ENCODE measurements at places on chromosomes 7 and 10. TPM values are rescaled to one million over a fixed set of nuclear protein-coding genes. Genes with fewer than 3 reads are reported as not detected.

- peaks cover 14% of the 10 kb centered on the region for H3K27me3 ChIP-seq
- H3K4me3 ChIP-seq: no peak overlapping the region
- H3K27ac ChIP-seq: no peak overlapping the region
- H3K4me1 ChIP-seq: no peaks in the 10 kb centered on the region
- H3K36me3 ChIP-seq: no peaks in the 10 kb centered on the region
- DNase-seq: no peak
Measured at GRCh38 chr7:22025983-22026382, 80.3 kb upstream of the CDCA7L start.

DNA sequence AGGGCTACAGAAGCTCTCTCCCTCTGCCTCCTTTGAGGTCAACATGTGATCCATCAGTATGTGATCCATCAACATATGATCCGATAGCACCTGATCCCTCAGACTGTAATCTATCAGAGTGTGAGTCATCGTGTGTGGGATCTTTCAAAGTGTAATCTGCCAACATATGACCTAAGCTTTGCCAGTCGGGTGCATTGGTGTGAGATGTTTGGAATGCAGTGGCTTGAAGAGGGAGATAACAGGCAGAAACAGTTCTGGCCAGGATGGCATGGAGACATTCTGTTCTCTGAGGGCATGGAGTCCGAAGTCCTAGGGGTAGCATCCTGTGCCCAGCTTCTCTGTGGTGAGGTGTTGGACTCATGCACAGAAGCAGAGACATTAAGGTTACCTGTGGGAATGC is 217.7 kb upstream of the ETV1 start:
- H3K4me1 ChIP-seq: no peaks in the 10 kb centered on the region
- DNase-seq: no peak
- no peaks in the 10 kb centered on the region for H3K27me3 ChIP-seq
- H3K27ac ChIP-seq: no peak overlapping the region
- H3K4me3 ChIP-seq: no peak overlapping the region

- no peaks in the 10 kb centered on the region for H3K27me3 ChIP-seq
- no peak overlapping the region for H3K4me3 ChIP-seq
- DNase-seq: no peak
- no peaks in the 10 kb centered on the region for H3K4me1 ChIP-seq
- H3K27ac ChIP-seq: no peak overlapping the region
Measured at GRCh38 chr7:69399401-69399800, 198.9 kb upstream of the AUTS2 start.

- no peak overlapping the region for H3K27ac ChIP-seq
- no peak for DNase-seq
- no peak overlapping the region for H3K4me3 ChIP-seq
- H3K4me1 ChIP-seq: peaks cover 3% of the 10 kb centered on the region
- H3K36me3 ChIP-seq: peaks cover 35% of the 10 kb centered on the region
Measured at GRCh38 chr7:129713544-129713943, 102.0 kb downstream of the NRF1 start.

GRCh38 chr10:62430881-62431280 is 56.7 kb downstream of the ZNF365 start:
- peaks cover 16% of the 10 kb centered on the region for H3K27me3 ChIP-seq
- peaks cover 17% of the 10 kb centered on the region for H3K4me1 ChIP-seq
- H3K36me3 ChIP-seq: no peaks in the 10 kb centered on the region
- no peak overlapping the region for H3K27ac ChIP-seq
- no peak overlapping the region for H3K4me3 ChIP-seq

DNA sequence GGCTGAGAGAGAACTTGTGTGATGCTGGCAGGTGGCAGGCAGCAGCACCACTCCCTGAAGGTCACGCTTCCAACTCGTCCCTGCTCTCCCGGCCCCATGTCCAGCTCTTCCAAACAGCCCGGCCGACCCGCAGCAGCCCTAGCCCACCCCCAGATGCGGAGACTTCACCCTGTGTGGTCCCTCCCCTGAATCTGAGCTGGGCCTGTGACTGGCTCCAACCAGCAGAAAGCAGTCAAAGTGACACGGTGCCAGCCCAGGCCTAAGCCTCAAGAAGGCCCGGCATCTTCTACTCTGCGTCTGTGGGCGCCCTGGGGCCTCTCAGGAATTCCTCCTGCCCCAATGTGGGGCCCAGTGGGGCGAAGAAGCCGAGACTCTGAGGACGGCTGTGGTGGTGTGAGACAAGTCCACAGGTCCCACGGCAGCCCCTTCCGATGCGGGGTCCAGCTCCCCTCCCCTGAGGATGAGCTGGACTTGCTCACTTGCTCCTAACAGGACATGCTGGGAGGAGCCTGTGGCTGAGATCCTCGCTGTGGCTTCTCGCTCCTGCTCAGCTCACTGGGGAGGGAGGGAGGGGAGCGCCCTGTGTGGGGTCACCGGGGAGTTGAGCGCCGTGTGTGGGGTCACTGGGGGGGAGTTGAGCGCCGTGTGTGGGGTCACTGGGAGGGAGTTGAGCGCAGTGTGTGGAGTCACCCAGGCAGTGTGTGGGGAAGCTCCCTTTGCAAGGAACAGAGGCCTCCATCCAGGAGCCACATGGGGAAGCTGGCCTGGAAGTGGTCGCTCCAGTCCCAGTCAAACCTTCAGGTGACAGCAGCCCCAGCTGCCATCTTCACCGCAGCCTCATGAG is 9.5 kb downstream of the STK32C start:
- peaks cover 2% of the 10 kb centered on the region for H3K27me3 ChIP-seq
- H3K4me1 ChIP-seq: peaks cover 2% of the 10 kb centered on the region
- H3K27ac ChIP-seq: no peak overlapping the region
- H3K36me3 ChIP-seq: no peaks in the 10 kb centered on the region
- no peak for DNase-seq

NUB1 gene
- total RNA-seq: 73.3 TPM

Measured in activated CD8-positive, alpha-beta memory T cell treated with anti-CD3 and anti-CD28 coated beads, Interleukin-2, amount 10 ng/mL, durations not matched to agents 7 days and 5 days (primary cell).